Fibroblast of villous mesenchyme (primary cell): ENCODE measurements at places on chromosomes 7 and 10. TPM values are rescaled to one million over a fixed set of nuclear protein-coding genes. Genes with fewer than 3 reads are reported as not detected.
A peak's percentile ranks its signal among the peaks of the same experiment; 100 is the strongest.

MLXIPL gene
- total RNA-seq: not detected in 2 replicates

DNA sequence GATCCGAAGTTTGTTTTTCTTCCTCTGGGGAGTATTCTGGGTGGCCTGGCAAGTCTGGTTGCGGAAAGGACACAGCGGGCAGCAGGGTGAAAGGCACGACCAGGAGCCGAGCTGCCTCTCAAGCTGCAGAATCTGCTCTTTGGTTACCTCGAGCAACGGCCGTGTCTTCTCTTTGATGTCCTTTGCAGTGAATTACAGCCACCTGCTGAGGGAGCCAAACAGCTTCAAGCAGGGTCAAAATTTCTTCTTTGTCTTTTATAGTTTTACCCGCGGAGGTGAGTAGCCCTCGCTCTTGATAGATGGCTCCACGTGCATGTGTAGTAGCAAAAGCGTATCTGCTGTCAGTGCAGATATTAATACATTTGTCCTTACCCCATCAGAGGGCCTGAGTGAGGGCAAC, 177.3 kb upstream of the MBL2 start:
- DNase-seq: no peak

- peak; percentile 36 for DNase-seq
Measured at GRCh38 chr10:103466734-103467133, 8.0 kb upstream of the CALHM1 start.

DNA sequence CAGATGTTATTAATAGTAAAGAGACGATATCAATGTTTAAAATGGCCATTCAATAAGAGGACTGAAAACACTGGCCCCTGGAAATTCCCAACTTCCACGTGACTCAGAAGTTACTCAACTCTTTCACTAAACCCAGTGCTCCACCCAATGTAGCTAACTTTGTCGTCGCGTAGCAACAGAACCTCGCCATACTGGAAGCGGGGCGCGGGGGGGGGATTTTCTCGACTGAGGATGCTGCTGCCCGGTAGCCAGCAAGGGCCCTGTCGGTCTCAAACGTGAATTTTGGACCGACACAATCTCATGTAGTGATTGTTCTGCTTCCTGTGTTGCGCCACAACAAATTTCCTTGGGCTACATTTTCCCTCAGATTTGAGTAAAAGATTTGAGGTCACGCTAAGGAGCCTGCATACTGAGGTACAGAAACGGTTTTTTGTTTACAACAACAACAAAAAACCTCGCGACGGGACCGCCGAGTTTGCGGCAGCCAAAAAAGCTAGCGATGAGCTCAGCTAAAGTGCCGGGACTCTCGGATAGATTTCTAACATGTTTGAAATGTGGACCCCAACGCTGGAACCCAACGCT, 977 bp upstream of the SFR1 start:
- DNase-seq: peak; percentile 95

GRCh38 chr10:59524348-59524747, 162.0 kb upstream of the FAM13C start:
- no peak for DNase-seq

DNA sequence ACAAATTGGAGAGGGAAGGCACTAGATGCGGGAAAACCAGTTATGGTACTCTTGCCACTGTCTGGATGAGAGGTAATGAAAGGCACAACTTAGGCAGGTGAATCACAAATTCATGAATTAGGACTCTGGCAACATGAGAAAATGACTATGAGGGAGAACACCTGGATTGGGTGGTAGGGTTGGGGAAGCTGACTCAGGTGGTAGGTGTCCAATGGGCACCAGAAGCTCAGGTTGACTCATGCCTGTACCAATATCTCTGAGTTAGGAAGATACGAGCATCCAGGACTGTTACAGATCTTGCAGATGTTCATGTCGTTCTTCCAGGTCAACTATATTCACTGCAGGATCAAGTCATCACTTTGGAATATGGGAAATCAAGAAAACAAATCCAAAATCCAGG, 56.7 kb downstream of the NPY start:
- no peak for DNase-seq

DNA sequence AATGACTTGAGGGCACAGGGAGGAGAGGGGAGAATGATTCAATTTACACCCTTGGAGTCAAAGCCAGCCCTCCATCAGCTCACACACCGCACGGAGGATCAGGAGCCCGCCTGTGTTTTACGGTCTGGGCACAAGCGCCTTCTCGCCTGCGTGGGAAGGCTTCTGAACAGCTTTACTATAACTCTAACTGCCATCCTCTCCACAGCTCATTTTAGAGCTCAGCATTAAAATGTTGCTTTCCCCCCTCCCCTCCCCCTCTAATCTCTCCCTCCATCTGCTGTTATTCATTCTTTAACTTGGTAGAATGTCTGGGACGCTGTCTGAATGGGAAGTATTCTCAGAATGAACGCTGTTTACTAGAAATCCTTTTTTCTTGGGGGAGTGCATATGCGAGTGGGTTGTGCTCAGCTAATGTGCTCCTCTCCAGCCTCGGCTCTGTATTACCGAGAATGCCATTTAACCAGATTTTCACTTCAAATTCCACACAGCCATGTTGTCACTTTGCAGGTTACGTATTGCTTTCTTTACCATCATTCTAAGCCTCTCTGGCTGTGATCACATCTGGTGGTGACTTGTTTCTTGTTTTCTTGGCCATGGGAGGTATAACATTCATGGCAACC, 140.1 kb downstream of the GFRA1 start:
- no peak for DNase-seq
